ENCODE measurements at places on chromosomes 13 and 19.

GRCh38 chr19:32171719-32172151 is 173.7 kb upstream of the ZNF507 start:
- H3K27ac ChIP-seq: no peak overlapping the region
- H3K4me1 ChIP-seq: no peaks in the 10 kb centered on the region
- no peaks in the 10 kb centered on the region for H3K36me3 ChIP-seq
- no peaks in the 10 kb centered on the region for H3K27me3 ChIP-seq

- peaks cover 63% of the 10 kb centered on the region for H3K36me3 ChIP-seq
- no peak overlapping the region for H3K27ac ChIP-seq
- H3K4me1 ChIP-seq: no peaks in the 10 kb centered on the region
- H3K4me3 ChIP-seq: no peak overlapping the region
Measured at GRCh38 chr19:4034048-4035017, 26.8 kb downstream of the PIAS4 start.

- peaks cover 3% of the 10 kb centered on the region for H3K4me1 ChIP-seq
- H3K27me3 ChIP-seq: no peaks in the 10 kb centered on the region
- DNase-seq: no peak
Measured at GRCh38 chr19:7288977-7289376, 5.2 kb downstream of the INSR start.

GRCh38 chr19:16917401-16917800 is 28.6 kb downstream of the F2RL3 start:
- no peaks in the 10 kb centered on the region for H3K27me3 ChIP-seq
- no peak overlapping the region for H3K27ac ChIP-seq
- H3K4me3 ChIP-seq: no peak overlapping the region
- no peaks in the 10 kb centered on the region for H3K36me3 ChIP-seq

DNA sequence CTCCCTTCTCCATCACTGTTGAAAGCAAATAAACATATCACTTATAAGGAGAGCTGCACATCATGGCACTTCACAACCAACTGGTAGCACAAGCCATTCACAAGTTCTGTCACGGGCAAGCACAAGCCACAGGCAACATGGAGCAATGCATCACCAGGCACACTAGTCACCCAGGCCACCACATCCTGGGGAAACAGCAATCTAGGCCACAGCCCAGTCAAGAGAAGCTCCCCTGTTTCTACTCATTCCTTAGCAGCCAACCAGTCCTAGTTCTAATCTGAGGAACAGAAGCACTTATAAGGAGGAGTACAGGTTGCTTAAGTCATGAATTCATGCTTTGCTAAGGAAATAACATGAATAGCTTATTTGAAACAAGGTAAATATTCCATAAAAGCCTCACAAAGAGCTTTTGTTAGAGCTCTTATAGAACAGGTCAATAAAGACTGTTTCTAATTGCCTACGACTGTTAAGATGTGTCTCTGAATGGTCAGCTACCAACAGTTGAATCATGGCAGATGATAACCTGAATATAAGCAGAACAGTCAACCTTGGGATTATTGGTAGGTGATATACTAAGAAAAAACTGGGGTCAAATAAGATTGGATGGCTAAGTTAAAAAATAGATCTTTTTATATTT is 169.0 kb downstream of the TBC1D4 start:
- DNase-seq: no peak
- no peaks in the 10 kb centered on the region for H3K27me3 ChIP-seq
- H3K4me1 ChIP-seq: peaks cover 2% of the 10 kb centered on the region
- H3K36me3 ChIP-seq: no peaks in the 10 kb centered on the region
- H3K4me3 ChIP-seq: no peak overlapping the region
- no peak overlapping the region for H3K27ac ChIP-seq

DNA sequence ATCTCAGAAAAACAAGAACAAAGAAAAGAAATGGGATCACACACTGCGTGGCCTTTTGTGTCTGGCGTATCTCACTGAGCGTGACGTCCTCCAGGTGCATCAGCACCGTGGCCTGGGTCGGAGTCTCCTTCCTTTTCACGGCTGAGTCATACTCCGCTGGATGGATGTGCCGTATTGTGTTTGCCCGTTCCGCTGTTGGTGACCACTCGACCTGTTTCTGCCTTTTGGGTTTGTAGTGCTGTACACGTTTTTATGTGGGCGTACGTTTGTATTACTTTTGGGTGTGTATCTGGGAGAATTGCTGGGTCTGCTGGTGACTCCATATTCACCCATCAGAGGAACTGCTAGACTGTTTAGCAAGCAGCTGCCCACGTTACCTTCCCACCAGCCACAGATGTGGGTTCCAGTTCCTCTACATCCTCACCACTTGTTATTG is 11.4 kb downstream of the ARID3A start:
- H3K27ac ChIP-seq: no peak overlapping the region
- no peak overlapping the region for H3K4me3 ChIP-seq
- H3K4me1 ChIP-seq: peaks cover 33% of the 10 kb centered on the region
- H3K36me3 ChIP-seq: peaks cover 50% of the 10 kb centered on the region
- H3K27me3 ChIP-seq: no peaks in the 10 kb centered on the region

GRCh38 chr13:33264620-33264978 is 21.0 kb downstream of the STARD13 start:
- H3K4me3 ChIP-seq: no peak overlapping the region
- peaks cover 17% of the 10 kb centered on the region for H3K36me3 ChIP-seq
- H3K27me3 ChIP-seq: no peaks in the 10 kb centered on the region
- peaks cover 49% of the 10 kb centered on the region for H3K4me1 ChIP-seq

DNA sequence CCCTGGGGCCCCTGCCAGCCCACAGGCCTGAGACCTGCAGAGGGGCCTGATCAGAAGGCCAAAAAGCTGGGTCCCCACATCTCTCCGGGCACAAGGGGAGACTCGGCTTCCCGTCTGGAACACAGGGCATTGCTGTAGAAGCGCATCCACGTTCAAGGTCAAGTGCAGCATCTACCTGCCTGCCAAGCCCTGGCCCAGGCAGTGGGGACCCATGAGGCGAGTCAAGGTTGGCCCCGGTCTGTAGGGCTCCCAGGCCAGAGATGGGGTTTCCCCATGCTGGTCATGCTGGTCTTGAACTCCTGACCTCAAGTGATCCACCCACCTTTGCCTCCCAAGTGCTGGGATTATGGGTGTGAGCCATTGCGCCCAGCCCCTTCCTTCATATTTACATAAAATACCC is 13.5 kb upstream of the COMP start:
- H3K27ac ChIP-seq: no peak overlapping the region
- no peak for DNase-seq
- H3K27me3 ChIP-seq: peaks cover 21% of the 10 kb centered on the region
- peaks cover 1% of the 10 kb centered on the region for H3K4me1 ChIP-seq
- H3K36me3 ChIP-seq: no peaks in the 10 kb centered on the region
- H3K4me3 ChIP-seq: no peak overlapping the region

DNA sequence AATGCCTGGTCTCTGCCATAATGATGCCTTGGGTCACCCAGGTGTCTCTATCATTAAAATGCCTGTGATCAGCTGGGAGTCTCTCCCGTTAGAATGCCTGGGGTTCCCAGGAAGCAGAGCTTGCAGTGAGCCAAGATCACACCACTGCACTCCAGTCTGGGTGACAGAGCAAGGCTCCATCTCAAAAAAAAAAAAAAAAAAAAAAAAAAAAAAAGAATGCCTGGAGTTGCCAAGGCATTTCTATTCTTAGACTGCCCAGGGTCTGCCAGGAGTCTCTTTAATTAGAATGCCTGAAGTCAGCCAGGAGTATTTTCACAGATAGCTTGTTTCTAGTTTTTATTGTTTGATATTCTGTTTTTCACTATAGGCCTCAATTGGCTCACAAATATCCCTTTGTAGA is 1552.5 kb downstream of the UQCRFS1 start:
- no peak overlapping the region for H3K27ac ChIP-seq
- H3K36me3 ChIP-seq: no peaks in the 10 kb centered on the region
- no peak overlapping the region for H3K4me3 ChIP-seq

- H3K36me3 ChIP-seq: peaks cover 11% of the 10 kb centered on the region
- H3K27ac ChIP-seq: no peak overlapping the region
- H3K4me3 ChIP-seq: peak overlapping the region; percentile 50
- H3K27me3 ChIP-seq: no peaks in the 10 kb centered on the region
- peak; percentile 63 for DNase-seq
Measured at GRCh38 chr19:19062454-19063182, 1.2 kb upstream of the SLC25A42 start.

DNA sequence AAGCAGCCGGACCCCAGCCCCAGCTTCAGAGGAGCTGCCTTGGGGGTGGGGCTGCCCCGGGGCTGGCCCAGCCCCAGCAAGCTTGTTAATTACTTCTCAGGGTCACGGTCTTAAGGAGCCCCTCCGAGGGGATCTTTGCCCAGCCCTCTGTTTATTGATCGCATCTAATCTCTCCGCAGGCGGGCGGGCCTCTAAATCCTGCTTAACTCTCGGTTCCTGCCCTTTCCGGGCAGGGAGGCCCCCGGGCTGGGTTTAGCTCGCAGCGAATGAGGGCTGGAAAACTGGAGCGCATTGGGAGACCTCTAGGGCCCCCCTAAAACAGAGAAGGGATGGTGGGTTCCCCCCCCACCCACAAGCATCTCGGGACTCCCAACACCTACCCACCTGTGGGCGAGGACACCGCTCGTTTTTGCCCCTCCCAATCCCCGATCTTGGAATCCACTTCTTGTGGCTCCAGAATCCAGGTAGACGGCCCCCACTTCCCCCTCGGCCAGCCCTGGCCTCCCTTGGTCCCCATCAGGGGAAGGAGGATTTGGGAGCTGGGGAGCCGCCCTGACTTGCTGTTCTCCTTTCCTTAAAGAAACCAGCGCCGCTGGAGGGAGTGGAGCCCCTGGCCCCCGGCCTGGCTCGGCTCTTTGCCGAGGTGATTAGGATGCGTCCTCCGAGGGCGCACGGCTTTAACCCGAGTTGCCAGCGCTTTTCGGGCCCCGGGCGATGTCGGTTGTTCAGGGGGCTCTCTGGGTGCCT is 59.5 kb upstream of the ADGRL1 start:
- no peak overlapping the region for H3K4me3 ChIP-seq
- H3K27ac ChIP-seq: no peak overlapping the region
- peaks cover 47% of the 10 kb centered on the region for H3K27me3 ChIP-seq
- H3K4me1 ChIP-seq: no peaks in the 10 kb centered on the region
- DNase-seq: no peak
- no peaks in the 10 kb centered on the region for H3K36me3 ChIP-seq

DNA sequence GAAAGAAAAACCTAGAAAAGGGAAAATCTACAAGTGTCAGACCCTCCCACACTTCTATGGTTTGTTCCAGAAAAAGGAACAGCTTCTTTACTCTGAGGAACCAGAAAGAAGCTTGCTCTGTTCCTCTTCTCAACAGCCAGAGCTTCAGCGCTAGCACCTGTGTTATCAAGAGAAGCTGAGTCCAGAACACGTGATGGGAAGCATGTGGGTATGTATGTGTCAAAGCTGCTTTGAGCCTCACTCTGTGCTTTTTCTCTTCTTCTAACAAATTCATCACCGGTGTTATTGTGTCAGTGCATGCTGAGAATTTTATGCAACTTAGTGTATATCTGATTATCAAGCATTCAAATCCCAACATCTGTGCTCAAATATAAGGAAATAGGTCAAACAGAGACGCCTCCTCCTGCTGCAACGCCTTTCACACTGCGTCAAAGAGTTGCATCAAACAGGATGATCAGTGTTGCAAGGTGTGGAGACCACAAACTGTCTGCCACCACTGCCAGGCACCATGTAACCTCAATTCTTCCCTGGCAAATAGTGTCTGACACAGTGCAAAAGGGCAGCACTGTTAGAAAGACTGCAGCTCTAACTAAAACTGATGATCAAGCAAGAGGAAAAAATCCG is 83.9 kb downstream of the LRRC63 start:
- H3K4me3 ChIP-seq: no peak overlapping the region
- DNase-seq: peak; percentile 7
- H3K27me3 ChIP-seq: 0 out of 2 replicates have a peak, but pooled peaks cover 2% of the 10 kb centered on the region
- H3K4me1 ChIP-seq: peaks cover 4% of the 10 kb centered on the region

DNA sequence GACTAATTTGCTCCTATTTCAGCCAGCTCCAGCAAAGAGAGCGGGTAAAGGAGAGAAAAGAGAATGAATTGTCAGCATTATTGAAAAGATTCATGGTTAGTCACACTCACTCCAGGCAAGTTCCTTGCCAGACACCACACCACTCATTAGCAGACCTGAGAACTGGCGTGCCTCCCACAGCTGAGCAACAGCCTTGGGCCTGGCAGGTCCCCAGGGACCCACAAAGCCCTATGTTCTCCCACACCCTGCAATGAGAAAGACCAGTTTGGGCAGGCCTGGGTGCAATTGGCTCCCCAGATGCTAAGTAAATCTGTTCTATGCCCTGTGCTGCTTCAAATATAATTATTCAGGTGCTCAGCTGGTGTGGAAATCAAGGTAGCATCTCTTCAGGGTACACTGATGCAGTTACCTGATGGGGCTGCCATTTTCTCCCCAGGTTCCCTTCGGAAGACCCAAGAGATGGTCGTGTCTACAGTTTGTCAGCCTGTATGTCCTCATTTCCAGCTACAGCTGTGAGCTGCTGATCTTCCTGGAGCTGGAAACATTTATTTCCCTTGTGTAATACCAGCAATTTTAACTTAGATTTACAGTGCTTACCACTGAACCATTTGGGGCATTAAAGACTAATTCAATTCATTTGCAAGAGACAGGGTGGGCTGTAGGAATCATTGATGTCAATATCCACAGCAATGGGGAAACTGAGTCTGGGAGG is 405.0 kb downstream of the COG6 start:
- no peak for DNase-seq
- H3K36me3 ChIP-seq: no peaks in the 10 kb centered on the region
- no peak overlapping the region for H3K4me3 ChIP-seq
- no peaks in the 10 kb centered on the region for H3K4me1 ChIP-seq
- no peaks in the 10 kb centered on the region for H3K27me3 ChIP-seq
- H3K27ac ChIP-seq: no peak overlapping the region

DNA sequence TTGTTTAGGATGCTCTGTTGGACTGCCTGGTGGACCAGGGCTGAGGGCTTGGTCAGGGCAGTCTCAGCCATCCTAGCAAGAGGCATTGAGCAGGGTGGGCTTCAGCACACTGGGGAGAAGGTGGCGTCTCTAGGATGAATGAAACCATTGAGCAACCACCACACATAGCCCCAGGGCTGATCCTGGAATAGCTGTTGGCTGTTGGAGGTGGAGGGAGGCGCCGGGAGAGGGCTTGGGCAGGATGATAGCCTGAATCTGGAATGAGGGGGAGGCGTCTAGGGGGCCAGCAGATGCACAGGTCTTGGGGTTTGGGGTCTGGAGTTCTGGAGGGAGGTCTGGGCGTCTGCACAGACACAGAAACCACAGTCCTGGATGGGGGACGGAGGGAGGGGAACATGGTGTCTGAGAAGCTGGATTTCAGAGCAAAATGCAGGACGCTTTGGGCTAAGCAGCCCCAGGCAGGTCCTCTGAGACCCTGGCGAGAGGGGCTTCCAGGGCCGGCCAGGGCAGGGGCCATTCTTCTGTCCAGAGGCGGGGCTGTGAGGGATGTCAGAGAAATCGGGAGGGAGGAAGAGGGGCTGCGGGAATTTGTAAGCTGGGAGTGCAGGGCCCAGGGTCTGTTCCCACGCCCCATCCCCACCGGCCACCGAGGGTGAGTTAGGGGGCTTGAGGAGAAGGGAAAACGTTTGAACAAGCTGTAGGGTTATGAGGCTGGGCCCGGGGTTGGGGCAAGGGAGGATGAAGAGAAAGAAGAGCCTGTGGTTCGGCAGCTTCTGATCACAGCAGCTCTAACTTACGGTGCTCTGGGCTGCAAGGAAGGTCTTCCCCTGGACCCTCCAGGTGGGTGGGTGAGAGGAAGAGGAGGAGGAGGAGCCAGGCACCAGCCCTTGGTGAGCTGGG is 5.2 kb downstream of the TRAPPC5 start:
- H3K4me1 ChIP-seq: 0 out of 2 replicates have a peak, but pooled peaks cover 2% of the 10 kb centered on the region
- H3K36me3 ChIP-seq: peaks cover 11% of the 10 kb centered on the region
- H3K4me3 ChIP-seq: no peak overlapping the region
- no peak overlapping the region for H3K27ac ChIP-seq
- H3K27me3 ChIP-seq: peaks cover 3% of the 10 kb centered on the region
- no peak for DNase-seq

GRCh38 chr19:4385291-4386040 is 14.9 kb downstream of the SH3GL1 start:
- no peak for DNase-seq
- H3K4me3 ChIP-seq: no peak overlapping the region
- H3K4me1 ChIP-seq: peaks cover 26% of the 10 kb centered on the region
- H3K36me3 ChIP-seq: peaks cover 20% of the 10 kb centered on the region

All from IMR-90 (cell line).